ENCODE measurements at places on chromosomes 3 and 15. TPM values are rescaled to one million over a fixed set of nuclear protein-coding genes. Genes with fewer than 3 reads are reported as not detected.

- DNase-seq, result no peak
These were observed 37.0 kb downstream of the CHDH start for GRCh38 chr3:53809267-53809666.

DNA sequence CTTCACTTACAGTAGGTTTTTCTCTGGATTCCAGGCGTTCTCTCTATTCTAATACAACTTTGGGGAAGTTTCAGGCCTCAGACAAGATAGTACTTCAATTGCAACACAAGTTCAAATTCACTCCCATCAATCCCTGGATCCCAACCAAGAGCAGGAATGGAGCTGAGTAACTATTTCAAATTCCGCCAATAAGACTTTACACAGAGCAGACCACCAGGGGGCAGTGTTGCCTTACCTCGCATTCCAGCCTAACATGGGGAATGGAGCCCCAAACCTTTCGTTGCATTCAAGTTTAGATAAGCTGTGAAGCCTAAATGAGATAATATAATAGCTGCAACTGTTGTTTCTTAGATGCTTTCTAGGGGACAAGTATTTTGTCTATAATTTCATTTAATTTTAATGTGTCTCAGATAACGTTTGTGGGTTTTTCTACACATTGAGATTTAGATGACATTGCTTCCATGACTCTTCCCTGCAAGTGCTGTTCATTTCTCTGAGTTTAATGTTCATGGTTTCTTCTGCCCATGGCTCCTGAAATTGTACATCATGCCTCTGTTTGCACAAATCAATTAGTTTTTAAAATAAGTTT lies 186.7 kb downstream of the NSUN3 start:
- peak; percentile 62 for DNase-seq

CCDC54 gene
- not detected for total RNA-seq

ZKSCAN7 gene
- total RNA-seq, result 3.9 TPM

RARB gene
- total RNA-seq, result 1.5 TPM

- no peak for DNase-seq
These were observed 16.0 kb downstream of the OCA2 start for GRCh38 chr15:28082891-28083684.

NOX5 gene
- total RNA-seq, result not detected

DNA sequence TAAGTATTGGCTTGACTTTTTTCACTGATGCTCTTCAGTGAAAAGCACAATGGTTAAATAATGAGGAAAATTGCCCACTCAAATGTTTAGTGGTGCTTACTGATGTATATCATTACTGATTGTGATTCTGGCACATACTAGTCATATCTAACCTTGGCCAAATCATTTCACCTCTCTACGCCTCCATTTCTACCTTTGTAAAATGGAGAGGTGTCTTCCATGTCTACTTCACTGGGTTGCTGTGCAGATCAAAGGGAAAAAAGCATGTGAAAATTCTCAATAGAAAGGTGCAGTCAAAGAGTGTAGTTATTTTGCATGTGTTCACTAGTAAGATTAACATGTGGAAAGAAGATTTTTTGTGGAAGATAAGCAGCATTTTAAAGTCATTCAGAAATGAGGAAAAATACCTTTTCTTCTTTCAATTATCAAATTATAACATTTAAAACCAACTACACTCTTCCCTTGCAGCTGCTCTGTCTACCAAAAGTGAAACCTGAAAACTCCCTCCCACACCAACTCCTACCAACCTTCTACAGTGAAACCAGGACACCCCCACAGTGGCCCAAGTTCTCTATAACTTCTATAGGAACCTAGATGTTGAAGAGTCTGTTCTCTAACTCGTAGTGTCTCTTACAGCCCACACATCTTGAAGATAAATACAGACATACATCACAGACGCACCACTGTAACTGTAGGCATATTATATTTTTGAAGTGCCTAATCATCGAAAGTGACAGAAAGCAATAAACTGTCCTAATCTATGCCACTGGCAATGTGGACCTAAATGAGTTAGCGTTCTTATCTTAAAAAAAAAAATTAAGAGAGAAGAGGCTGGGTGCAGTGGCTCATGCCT lies 1.4 kb downstream of the CD200R1 start:
- no peak for DNase-seq

ATP13A5 gene
- 4.8 TPM for total RNA-seq

GRCh38 chr3:157136647-157137387 lies 23.1 kb downstream of the CCNL1 start:
- no peak for DNase-seq

- no peak for DNase-seq
These were observed 826.8 kb upstream of the CFAP20DC start for GRCh38 chr3:59876533-59877062.

- no peak for DNase-seq
These were observed 32.1 kb upstream of the EBLN2 start for GRCh38 chr3:73029321-73029796.

CDCP1 gene
- 77.4 TPM for total RNA-seq

GRCh38 chr3:4722103-4722502 lies 229.0 kb downstream of the ITPR1 start:
- DNase-seq, result no peak

Measured in suprapubic skin (tissue), 4 donors.